Breast epithelium (tissue), 4 donors: ENCODE measurements at places on chromosomes 1 and 21. TPM values are rescaled to one million over a fixed set of nuclear protein-coding genes. Genes with fewer than 3 reads are reported as not detected.

DNA sequence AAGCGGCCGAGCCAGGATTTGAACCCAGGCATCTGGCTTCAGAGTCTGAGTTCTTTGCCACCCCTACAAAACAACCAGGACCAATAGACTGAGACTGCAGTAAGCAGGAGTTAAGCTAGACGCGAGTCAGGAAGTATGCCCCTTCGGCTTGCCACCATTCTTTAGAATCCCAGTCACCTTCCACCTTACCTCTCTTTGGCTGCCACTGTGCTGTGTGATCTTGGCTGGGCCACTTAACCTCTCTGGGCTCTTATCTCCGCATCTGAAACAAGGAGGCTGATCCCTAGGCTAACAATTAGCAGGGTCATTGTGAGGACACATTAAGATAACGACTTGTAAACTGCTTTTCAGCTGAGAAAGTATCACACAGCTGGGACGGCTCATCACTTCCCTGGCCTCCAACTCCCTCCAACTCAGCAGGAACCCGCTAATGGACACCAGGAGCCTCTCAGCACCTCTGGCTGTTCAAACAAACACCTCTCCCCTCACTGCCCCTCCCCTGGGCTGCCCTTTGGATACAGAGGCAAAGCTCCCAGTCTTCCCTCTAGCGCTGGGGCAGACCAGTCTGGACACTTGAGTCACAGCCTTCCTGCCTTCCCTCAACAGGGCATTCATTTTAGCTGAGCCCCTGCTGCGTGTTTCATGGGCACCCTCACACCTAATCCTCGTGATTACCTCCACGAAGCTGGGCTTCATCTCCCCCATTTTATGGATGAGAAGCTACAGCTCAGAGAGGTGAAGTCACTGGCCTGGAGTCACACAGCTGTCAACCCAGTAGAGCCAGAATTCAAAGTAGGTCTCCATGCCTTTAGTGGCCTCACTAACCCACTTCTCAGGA is 83.2 kb downstream of the CAMK2N1 start:
- no peak for DNase-seq

RAB25 gene
- not detected for total RNA-seq

SFN gene
- total RNA-seq = 18.4 TPM

- no peak for DNase-seq
Measured at GRCh38 chr1:59278780-59279354, 18.0 kb upstream of the FGGY start.

- no peak for DNase-seq
Measured at GRCh38 chr1:208100906-208101305, 143.3 kb downstream of the PLXNA2 start.

MAB21L3 gene
- total RNA-seq = not detected

- no peak for DNase-seq
Measured at GRCh38 chr1:8589571-8589970, 227.9 kb downstream of the RERE start.

DNA sequence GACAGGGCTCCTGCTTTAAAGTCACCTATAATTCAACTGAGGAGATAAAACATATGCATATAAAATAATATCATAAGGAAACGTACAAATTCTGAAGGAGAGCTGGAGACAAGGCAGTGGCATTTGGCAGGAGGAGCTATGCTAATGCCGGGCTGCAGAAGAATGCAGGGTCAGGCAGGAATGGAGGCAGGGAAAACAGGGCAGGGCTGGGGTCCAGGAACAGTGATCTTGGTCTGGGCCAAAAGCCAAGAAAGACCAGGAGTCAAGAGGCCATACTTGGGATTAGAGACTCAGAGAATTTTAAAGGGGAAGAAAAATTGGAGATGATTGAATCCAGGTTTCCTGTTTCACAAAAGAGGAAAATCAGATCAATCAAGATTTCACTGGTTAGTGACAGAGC is 20.0 kb upstream of the BRDT start:
- DNase-seq = no peak

DNA sequence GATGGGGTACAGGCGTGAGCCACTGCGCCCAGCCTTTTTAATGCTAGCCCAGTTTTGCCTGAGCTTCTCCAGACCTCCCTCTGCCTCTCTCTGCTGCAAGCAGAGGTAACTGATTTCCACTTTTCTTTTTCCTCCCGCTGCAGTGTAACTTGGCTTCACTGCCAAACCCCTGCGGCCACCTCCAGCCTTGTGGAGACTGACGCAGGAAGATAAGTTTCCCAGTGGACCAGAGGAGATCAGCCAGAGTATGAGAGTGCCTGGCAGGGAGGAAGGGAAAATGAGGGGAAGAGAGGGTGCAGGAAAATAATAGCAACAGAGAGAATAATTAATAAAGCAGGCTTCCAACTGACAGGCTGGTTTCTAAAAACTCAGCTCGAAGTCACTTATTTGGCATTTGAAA is 143.7 kb downstream of the PCNX2 start:
- DNase-seq = no peak

- no peak for DNase-seq
Measured at GRCh38 chr1:234769284-234769985, 159.5 kb upstream of the IRF2BP2 start.
